A549 treated with dexamethasone at 1 μM for 4 hours (cell line): ENCODE measurements at places on chromosomes 5 and 9. TPM values are rescaled to one million over a fixed set of nuclear protein-coding genes. Genes with fewer than 3 reads are reported as not detected.

C1QTNF3 gene
- 0.12 to 0.24 TPM (median 0.17 TPM) in 4 of 5 replicates, not detected in the other for total RNA-seq

ANKHD1 gene
- total RNA-seq, result 40.4 to 60.3 TPM (median 54.5 TPM) in 5 replicates

TSLP gene
- total RNA-seq, result not detected in 5 replicates

SLC23A1 gene
- 0.79 to 1.6 TPM (median 1.4 TPM) in 5 replicates for total RNA-seq

PFN3 gene
- total RNA-seq, result not detected in 5 replicates
